Stimulated activated CD8-positive, alpha-beta memory T cell treated with anti-CD3 and anti-CD28 coated beads, Interleukin-7, amount 100 ng/mL, for 1 hour (primary cell): ENCODE measurements at places on chromosomes 4 and X.

DNA sequence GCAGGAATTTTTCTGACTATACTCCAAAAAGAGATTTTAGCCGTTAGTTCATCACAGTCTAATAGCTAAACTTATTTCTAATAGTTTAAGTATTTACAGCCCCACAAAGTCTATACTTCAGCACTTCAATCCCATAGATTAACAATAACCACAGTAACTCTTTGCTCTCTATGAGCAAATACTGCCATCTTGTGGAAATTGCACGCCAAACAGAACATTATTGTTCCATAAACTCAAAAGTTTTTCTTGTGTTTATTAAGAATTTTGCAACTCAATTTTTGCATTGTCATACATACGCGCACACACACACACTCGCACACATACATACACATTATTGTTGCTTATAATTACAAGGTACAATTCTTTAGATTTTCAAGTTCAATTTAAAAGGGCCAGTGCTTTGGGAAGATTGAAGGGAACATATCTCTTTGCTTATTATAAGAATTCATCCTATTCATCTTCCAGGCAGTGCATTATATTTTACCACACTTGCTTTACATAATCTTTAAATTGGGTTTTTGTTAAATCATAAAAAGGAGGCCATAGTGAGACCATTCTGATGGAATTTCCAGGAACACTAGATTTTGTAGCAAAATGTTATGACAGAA, 63.8 kb upstream of the ATOH1 start:
- no peak for DNase-seq

DNA sequence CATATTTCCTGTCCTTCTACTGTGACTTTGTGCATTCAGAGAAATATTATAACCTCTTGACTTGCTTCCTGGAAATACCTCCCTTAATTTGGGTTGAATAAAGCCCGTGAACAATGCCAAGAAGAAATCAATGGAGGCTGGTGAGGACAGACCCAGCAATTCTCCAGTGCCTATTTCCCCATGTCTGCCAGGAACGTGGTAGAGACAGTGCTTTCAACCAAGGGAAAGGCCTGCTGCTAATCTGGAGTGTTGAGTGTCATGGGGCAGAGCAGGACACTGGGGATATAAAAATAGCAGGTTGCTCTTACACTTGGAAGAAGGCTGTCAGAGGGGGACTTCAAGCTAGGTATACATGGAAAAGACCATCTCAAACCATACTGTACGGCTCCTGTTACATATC, 19.9 kb downstream of the TSC22D3 start:
- no peak for DNase-seq

GRCh38 chr4:175386776-175387507, 425.1 kb downstream of the GPM6A start:
- DNase-seq, result no peak

GRCh38 chrX:148612431-148612830, 112.0 kb downstream of the AFF2 start:
- DNase-seq, result no peak

DNA sequence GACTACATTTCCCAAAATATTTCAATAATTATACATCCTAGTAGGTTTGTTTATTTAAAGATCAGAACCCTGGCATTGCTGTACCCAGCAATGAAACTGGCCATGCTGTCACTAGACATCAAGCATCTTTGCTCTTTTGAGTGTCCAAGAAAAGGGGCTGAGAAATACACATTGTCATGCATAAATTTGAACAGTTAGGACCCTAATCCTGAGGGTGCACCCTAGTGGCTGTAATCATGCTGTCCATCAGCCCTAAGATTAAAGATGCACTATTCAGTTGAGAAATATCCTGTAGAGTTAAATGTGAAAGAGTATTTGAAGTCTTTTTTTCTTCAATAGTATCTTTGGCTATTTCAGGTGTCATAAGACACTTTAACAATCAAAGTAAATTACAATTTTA, 108.8 kb downstream of the NFKB1 start:
- no peak for DNase-seq

GRCh38 chr4:138871555-138871875, 144.1 kb upstream of the NOCT start:
- DNase-seq, result no peak

DNA sequence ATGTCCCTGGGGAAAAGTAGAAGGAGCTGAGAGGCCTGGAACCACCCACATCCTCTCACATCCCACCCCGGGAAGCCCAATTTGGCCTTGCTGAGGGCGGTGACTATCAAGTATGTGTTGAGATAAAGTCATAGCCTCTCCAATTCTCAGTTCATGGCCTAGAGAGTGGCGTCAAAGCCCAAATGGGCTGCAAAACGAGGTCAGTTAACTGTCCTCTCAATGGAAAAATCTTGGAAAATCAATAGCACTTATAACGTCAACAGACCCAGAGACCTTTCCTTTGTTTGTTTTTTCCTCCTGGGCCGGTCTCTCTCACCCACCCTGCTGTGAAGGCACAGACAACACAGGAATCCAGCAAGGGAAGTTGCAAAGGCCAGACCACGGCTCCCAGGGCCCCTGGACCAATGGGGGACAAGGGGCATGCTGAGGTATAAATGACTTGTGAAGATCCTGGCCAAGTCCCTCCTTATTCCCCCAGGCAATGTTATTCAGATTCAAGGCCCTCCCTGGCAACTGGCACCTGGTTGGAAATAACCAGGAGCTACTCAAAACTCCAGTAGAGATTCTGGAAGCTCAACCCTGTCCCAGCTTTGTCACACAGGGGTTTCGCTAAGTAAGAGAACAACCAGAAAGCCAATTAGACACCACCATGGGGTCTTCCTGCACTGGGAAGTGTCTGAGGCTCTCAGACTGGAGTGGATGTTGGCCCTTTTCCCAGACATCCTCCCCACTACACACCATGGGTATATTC, 38.6 kb downstream of the TSC22D3 start:
- no peak for DNase-seq

DNA sequence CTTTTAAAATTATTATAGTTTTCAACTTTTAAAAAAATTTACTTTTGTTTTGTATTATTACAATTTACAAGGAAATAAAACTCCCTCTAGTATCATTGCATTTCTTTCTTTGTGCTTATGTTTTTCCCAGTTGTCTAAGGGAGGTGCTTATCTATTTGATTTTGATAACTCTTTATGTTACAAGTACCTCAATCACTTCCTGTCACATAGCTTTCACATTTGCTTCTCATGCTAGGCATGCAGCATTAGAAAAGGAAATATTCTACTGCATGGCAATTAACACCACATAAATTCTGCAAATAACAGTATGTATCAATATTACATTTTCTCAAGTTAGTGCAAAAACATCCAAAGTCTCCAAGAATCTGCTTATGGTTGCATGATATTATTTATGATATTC, 180.3 kb upstream of the HS3ST1 start:
- DNase-seq, result no peak

- no peak for DNase-seq
Measured at GRCh38 chr4:78482281-78482680, 69.3 kb upstream of the ANXA3 start.
